ENCODE measurements at places on chromosomes 12 and 14.

- DNase-seq: no peak
These were observed 1.5 kb downstream of the RILPL1 start for GRCh38 chr12:123532019-123532418.

GRCh38 chr14:75794615-75795038 lies 133.6 kb downstream of the TTLL5 start:
- DNase-seq: no peak

GRCh38 chr12:100967189-100967588 lies 172.6 kb downstream of the ANO4 start:
- no peak for DNase-seq

DNA sequence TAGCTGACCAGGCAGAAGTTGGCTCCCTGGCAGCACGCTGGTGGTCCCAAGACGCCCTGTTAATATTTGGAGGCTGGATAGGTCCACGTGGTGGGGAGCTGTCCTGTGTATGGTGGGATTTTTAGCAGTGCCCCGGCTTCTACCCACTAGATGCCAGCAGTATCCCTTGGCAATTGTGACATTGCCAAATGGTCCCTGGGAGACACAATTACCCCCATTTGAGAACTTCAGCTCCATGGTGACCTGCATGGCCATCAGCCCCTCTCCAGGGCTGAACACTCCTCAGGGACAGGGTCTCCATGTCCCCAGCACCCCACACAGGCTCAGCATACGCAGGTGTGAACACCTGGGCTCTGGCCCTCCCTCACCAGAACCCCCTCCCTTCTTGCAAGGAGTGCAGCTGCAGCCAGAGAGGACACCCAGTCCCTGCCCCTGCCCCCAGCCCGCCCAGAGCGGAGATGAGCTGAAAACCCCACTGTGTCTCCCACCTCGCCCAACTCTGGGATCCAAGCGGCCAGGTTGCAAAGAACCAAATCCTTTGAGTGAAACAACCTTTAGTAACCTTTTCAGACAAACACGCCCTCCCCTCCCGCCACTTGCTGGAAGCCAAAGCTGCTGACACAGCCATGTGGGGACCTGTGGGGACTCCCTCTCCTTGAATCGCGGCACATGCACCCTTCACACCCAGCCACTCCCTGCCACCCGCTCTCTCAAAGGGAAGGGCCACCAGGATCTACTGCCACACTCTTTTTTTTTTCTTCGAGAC lies 120.4 kb downstream of the CALM1 start:
- DNase-seq: no peak

DNA sequence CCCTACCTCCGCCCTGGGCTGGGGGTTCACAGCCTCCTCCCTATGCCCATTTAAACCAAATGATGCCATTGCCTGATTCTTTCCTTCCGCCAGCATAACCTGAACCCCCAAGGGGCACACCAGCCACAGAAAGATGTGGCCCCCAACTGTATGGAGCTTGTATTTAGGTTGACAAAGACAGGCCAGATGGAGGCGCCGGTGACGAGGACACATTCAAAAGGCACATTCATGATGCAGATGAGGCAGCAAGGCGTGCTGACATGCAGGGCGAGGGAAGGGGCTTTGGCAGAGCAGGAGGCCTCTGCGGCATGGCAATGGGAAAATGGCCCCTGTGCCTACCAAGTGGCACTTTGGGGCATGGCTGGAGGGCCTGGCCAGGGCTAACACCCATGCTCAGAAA lies 112.2 kb downstream of the RFLNA start:
- DNase-seq: no peak

GRCh38 chr14:97143011-97143410 lies 345.8 kb downstream of the VRK1 start:
- DNase-seq: no peak

DNA sequence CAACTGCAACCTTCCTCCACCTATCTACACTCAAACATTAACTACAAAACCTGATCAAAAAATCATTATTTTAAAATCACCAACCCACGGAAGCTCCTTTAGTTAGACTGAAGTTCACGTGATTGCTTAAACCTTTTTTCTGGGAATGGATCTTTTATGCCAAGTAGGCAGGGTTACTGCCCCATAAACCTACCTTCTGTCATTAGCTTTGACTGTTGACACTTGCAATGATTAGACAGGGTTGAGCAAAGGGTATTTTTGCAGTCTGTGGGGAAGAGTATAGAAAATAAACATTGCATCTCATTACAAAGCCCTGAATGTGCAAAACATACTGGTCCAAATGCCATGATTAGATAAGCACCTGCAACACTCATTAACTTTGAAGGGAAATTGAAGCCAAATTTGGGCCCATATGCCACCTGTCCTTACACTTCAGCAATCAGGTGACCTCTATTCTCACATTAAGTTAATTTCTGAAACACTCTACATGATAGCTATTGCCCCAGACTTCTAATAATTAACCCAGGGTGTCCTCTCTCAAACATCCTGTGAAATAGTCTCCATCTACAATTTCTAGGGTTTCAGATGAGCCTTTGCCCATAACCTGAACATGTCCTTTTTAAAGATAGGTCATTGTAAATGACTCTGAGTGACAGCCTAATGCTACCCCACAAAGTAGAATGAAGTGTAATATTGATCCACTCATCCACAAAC lies 156.0 kb upstream of the PLEKHG7 start:
- no peak for DNase-seq

DNA sequence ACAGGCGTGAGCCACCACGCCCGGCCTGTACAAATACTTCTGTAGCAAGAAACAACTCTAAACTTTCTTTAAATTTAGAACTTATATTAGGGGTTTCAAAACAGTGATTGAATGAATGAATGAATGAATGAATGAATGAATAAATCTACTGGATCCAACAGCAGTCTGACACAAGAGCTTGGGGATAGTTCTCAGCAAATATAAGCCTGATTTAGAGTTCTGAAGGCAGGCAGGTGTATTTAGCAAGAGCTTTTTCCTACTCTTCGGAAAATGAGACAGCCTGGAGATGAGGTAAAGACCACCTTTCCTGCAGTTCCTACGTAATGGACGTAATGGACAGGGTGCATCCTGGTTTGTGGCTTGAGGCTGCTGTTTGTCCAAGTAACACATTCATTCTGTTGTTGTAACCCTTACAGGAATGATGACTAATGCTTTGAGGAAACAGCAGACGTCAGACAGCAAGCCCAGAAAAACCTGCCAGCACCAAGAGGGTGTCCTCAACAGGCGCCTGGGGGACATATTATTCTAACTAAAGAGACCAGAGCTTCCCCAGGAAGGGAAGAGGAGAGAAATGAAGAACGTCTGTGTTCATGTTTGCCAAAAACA lies 277.4 kb upstream of the SOX5 start:
- no peak for DNase-seq

- no peak for DNase-seq
These were observed 137.3 kb downstream of the ETV6 start for GRCh38 chr12:11786638-11787365.
